Foreskin keratinocyte (primary cell): ENCODE measurements at places on chromosomes 7 and 10.

GRCh38 chr7:108311446-108312168, 144.6 kb downstream of the NRCAM start:
- DNase-seq, result peak; percentile 95

DNA sequence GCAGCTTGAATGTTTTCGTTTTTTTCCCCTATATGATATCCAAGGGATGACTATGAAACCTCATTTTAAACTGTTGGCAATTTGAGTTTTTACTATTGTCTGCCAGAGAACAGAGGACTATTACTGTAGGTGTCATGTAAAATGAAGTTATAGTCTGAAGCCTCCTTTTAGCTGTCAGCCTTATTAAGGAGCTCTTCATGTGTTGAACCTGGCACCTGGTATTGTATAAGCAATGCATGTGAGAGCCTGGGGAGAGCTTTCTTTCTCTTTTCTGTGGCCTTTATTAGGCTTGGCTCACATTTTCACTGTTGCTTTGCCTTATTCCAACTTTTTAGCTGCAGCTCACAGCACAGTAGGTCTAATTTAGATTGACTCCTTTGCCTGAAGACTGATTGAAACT, 119.1 kb upstream of the FOXP2 start:
- no peak for DNase-seq

- no peak for DNase-seq
Observed at GRCh38 chr10:116699049-116699448, 43.3 kb downstream of the HSPA12A start.

GRCh38 chr10:29862923-29863614, 196.3 kb downstream of the JCAD start:
- DNase-seq, result peak; percentile 93

DNA sequence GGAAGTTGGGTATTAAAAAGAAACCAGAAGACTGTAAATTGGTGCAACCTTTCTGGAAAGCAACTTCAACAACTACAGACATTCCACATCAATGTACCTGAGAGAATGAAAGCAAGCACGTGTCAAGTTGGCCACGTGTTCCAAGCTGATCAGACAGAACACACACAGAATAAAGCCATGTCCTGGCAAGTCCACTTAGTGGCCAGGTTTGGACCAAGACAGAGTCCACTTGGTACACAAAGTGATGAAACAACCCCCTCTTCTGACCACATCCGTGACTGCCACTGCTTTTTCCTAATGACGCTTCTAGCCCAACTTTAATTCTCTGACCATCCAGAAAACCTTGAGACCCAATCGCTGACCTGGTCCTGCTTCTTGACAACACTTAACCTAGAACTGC, 109.4 kb downstream of the ABLIM1 start:
- DNase-seq, result no peak

DNA sequence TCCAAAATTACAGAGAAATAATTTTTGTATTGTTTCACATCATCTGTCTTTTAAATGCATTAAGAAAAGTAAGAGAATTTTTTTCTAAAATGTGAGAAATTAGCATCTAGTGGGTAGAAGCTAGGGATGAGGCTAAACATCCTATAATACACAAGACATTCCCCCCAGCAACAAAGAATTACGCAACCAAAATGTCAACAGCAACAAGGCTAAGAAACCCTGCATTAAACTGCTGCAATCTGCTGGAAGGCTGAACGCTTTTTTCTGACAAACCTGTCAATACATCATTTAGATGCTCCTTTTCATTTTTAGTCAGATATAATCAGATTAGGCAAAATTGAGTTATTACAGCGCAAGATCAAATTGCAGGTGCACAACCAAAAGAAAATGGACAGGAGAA, 162.2 kb downstream of the C1GALT1 start:
- no peak for DNase-seq

- DNase-seq, result no peak
Observed at GRCh38 chr10:43972976-43973647, 324.4 kb upstream of the ZNF32 start.

GRCh38 chr7:69762821-69763352, 164.6 kb downstream of the AUTS2 start:
- DNase-seq, result peak; percentile 93

- no peak for DNase-seq
Observed at GRCh38 chr10:122469848-122470247, 8.5 kb downstream of the HTRA1 start.

GRCh38 chr7:140475747-140476333, 3.5 kb downstream of the MKRN1 start:
- peak; percentile 39 for DNase-seq
